Activated T-cell treated with anti-CD3 and anti-CD28 coated beads, Interleukin-2, amount 50 U/mL, for 4 hours (primary cell): ENCODE measurements at places on chromosomes 2 and 18.
A peak's percentile ranks its signal among the peaks of the same experiment; 100 is the strongest.

- DNase-seq: no peak
Measured at GRCh38 chr2:108621687-108622681, 87.7 kb downstream of the LIMS1 start.

DNA sequence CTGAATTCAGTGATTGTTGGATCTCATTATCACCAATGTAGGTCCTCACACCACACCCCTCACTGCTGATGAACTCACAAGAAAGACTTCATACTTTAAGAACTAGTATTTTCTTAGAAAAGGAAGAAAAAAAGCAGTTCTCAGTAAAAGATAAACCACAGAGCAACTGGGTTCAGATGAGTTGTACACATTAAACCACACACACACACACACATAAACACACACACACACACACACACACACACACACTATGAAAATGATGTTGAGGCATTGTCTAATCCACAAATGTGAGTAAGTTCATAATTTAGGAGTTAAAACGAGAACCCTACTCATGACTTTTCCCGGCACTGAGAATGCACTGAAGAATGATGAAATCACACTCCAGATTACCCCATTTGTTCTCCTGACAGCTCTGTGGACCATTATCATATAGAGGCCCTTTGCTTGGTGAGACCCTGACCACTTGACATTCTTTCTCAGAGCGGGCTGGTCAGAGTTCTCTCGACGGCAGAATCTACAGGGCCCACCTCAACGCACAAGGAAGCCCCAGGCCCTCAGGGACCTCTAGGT lies 106.2 kb downstream of the BCL2 start:
- peak; percentile 17 for DNase-seq

GRCh38 chr18:47403317-47403716 lies 151.9 kb upstream of the SKOR2 start:
- DNase-seq: no peak

DNA sequence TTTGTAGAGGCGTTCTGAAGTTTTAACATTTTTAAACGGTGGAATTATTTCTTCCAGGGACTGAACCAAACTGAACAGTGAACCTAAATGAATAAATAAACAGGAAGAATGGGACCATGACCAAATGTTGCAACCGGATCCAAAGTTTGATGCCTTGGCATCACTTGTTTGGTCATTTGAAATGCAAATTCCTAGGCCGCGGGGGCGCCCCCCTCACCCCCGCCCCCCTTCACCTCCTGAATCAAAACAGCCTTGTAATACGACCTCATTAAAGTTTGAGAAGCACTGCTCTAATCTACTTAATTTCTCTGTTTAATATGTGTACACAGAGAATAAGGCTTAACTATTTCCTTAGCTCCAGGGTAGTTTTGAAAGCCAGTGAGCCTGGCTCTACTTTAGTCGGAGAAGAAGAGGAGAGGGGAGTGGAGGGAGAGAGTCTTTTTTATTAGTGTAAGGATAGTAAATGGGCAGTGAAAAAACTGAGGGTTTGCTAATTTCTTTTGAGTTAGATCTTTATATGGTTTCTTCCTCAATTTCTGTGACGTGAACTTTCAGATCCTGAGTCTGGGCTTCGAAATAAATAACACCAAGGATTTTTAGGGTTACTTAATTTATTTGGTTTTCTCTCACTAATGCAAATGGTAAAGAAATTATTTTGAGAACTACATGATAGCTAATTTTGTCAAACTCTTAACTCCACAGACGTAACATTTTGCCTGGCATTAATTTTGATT lies 5.7 kb downstream of the C2orf80 start:
- no peak for DNase-seq

DNA sequence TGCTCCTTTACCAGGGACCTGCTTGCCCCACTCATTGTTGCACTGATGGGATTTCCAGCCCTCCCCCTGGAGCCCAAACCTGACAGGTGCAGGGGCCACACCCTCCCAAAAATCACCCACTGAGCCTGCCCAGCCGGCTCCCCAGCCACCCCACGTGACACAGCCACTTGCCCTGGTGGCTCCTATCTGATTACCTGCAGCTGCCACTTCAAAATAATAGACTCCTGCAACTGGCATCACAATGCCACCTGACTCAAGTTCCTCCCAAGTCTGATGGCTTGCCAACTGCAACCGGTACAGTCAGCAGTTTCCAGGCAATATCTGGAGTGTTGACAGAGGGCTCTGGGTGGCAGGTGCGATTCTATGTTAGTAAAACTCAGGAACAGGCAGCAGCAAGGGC lies 66.2 kb downstream of the CRACDL start:
- DNase-seq: no peak
